Stimulated activated CD4-positive, alpha-beta T cell treated with anti-CD3 and anti-CD28 coated beads, Interleukin-1b, Interleukin-23, amount 100 ng/mL, for 1 hour (primary cell): ENCODE measurements at places on chromosomes 12 and 14.

GRCh38 chr14:27384124-27384523 is 786.3 kb upstream of the NOVA1 start:
- DNase-seq, result no peak

DNA sequence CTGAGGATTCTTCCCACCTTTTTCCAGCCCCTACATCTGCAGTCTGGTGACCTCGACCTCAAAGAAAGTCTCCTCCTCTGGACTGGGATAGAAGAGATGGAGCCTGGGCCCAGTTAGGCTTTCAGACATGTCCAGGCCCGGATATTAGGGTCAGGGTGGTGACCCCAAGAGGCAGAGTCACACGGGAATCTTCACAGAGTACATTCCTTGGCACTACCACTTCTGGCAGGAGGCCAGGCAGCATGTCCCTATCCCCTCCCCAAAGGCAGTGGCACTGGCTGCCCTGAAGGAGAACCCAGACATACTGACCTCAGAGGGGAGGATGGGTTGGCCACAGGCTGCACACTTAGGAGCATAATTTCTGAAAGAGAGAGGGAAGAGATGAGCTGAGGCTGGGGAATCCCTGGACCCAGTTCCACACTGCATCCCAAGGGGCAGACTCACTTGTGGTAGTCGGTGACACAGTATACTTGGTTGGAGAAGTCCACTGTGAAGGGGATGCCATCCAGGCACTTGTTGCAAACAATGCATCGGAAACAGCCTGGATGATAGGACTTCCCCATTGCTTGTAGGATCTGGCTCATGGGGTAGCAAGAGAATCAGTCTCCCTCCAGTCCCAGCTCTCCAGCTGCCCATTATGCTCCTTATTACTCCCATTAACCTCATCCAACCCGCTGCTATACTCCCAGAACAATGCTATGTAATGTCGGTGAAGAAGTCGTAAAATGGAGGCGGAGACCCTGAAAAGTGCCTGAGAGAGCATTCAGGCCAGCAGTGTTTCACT is 7.6 kb downstream of the AJUBA start:
- DNase-seq, result no peak

DNA sequence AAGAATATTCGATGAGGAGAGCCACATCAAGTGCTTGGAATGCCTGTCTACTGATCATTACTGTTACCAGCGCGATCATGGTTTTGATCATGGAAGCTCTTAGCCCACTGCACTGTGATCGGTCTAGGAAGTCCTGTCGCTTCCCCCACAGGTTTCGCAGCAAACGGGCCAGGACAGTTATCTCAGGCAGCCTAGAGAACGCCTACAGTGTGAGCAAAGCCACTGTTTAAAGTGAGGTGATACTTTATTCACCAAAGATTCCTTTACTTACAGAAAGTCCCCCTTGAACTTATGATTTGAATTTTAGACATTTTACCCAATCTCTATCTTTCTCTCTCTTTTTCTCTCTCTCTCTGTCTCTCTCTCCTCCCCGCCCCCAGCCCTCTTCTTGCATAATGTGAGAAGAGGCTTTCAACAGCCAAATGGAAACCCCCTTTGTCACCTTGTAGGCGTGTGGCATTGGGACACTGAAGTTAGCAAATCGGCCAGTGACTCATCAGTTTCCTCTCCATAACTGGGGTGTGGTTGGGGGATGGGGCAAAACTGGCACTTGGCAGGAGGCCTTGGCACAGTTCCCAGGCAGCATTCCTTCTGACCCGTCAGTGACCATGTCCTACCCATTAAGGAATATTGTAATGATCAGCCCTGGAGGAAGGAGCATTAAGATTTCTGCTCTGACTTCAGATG is 214.8 kb downstream of the CHST11 start:
- peak; percentile 44 for DNase-seq

GRCh38 chr12:67722296-67722695 is 73.8 kb downstream of the DYRK2 start:
- no peak for DNase-seq

GRCh38 chr12:26658991-26659390 is 174.0 kb downstream of the ITPR2 start:
- DNase-seq, result no peak

DNA sequence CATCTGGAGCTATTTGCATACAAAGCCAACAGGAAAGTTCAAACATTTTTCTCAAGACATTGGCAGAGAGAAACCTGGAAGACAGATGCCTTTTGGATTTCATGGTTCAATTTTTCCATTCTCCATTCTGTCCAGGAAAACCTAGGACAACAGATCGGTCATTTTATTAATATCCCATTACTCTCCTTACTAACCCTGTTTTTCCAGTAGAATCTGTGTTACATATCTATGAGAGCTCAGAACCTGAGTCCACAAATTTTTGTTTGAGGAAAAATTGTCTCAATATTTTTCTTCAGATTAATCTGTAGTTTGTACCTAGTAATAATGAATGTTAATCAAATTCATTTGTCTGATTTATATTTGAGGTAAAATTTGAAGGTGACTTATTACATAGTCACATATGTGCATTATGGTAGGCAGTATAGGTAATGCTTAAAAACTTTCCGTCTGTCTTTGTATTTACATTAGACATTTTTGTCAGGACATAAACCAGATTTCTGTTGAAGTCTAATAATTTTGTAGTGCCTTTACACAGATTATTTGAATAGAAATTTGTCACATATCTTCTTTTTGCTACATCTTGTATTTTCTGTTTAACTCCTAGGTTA is 75.3 kb downstream of the CCDC91 start:
- DNase-seq, result no peak

DNA sequence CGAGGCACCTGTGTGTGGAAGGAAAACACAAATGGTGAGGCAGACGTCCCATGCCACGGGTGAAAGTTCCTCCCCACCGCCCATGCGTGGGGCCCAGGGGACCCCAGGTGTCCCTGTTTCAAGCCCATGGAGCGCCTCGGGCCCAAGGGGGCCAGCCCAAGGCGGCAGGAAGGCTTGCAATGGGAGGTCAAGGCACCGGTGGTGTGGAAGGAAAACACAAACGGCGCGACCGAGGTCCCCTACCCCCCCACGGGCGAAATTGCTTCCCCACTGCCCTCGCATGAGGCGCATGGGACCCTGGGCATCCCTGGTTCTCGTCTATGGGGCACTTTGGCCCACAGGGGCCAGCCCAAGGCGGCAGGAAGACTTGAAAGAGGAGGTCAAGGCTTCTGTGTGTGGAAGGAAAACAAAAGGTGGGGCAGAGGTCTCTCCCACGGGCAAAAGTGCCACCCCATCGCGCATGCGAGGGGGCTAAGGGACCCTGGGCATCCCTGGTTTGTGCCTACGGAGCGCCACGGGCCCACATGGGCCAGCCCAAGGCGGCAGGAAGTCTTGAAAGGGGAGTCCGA is 379.4 kb downstream of the ALG10 start:
- no peak for DNase-seq

DNA sequence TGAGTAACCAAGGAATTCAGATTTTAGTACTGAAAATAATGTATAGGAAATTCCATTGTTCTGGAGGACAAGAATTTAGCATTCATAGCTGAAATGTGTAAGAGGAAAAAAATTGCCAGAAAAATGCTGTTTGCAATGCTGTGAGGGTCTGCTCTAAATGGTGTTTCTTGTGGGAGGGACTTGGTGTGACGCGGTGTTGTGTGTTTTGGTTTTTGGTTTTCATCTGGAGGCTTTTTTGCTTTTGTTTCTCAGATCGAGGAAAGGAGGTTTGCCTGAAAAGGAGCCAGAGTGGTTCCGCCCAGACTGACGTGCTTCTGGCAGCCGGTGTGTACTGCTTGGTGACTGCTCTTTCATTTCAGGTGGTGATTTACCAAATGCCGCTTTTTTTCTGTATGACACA is 211.8 kb upstream of the HMGA2 start:
- no peak for DNase-seq

DNA sequence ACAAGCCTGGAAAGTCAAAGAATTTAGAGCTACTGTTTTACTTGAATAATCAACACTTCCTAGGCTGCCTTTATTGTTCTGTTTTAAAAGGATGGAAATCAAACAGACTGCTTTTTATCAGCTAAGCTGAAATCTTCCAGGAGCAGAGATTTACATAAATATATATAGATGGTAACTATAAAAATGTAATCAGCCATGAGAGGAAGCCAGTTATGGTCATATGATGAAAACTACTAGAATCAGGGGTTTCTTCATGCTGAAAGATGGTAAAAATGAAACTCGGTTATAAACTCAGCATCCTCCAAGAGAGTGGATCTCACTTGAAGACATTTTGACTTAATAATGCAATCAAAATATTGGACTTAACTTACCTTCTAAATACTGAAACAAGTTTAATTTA is 413.0 kb downstream of the GXYLT1 start:
- no peak for DNase-seq

- no peak for DNase-seq
Observed at GRCh38 chr14:80988735-80989429, 33.5 kb downstream of the TSHR start.

- DNase-seq, result no peak
Observed at GRCh38 chr14:55107766-55108554, 21.1 kb upstream of the LGALS3 start.

DNA sequence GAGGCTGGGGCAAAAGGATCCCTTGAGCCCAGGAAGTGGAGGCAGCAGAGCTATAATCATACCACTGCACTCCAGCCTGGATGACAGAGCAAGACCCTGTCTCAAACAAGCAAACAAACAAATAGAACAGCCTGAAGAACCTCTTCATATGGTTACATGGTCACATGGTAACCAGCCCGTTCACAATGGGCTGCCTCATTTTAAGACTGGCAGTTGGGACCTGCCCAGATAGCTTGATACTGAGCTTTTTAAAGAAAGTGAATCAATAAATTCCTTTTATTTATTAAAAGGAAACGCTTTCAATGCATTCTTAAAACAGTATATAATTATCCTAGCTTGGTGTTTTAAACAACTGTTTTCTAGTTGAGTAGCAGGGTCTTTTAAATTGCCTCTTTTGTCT is 10.5 kb downstream of the MLXIP start:
- DNase-seq, result no peak

DNA sequence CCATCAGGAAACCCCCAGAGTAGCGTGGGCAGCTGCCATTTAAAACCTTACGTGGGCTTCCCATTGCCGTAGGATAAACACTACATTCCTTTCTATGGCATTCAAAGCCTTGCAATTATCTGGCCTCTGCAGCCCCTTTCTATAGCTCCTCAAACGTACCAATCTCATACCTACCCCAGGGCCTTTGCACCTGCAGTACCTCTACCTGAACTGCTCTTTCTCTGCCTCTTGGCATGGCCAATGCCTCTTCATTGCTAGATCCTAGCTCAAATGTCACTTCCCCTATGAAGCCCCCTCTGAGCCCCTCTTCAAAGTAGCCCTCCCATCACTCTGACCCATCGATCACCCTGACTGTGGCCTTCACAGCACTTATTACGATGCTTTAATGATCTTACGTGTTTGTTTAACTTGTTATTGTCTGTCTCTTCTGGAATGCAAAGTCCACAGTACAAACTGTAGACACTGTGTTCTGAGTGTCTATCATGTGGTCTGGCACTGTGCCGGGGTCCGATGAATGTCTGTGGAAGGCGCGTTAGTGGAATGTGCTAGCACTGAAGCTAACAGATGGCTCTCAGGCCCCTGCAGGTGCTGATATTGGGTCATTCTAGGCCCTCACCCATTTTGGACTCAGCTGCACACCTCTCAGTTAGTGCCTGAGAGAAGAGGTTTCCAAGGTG is 157.3 kb upstream of the NOS1 start:
- DNase-seq, result no peak

GRCh38 chr14:96038920-96039632 is at the start of gene C14orf132:
C14orf132 (plus strand) TSS chr14:96039362; CDS start chr14:96039501, 139 bp downstream.
- DNase-seq, result peak; percentile 41

DNA sequence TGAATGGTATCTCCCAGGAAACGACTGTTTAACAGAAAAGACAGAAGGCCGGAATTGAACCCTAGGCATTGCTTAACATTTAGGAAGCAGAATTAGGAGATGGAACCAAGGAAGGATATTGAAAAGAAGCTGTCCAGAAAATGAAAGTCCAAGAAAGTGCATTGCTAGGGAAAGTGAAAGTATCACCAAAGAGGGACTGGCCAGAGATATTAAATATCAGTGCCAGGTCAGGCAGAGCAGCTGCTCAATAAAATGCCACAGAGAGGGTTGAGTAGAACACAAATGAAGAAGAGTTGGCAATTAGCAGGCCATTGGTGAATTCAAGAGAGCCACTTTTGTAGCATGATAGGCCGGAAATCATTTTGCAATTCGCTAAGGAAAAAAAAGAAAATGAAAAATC is 101.6 kb downstream of the CFAP54 start:
- DNase-seq, result no peak

DNA sequence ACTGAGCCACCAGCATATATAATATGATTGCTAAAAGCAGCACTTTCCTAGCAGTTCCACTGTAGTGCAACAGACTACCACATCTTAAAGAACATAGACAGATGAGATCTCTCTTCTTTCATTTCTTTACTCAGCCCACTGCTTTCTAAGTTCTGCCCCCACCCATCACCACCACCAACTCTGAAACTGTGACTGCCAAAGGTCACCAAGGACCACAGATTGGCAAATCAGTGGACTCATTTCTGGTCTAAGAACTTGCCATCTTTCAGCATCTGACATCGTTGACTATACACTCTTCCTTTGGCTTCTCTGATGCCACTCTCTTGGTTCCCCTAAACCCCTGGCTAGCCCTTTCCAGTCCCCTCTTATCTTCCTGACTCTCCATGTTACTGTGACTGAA is 38.4 kb downstream of the IFNG start:
- DNase-seq, result no peak

DNA sequence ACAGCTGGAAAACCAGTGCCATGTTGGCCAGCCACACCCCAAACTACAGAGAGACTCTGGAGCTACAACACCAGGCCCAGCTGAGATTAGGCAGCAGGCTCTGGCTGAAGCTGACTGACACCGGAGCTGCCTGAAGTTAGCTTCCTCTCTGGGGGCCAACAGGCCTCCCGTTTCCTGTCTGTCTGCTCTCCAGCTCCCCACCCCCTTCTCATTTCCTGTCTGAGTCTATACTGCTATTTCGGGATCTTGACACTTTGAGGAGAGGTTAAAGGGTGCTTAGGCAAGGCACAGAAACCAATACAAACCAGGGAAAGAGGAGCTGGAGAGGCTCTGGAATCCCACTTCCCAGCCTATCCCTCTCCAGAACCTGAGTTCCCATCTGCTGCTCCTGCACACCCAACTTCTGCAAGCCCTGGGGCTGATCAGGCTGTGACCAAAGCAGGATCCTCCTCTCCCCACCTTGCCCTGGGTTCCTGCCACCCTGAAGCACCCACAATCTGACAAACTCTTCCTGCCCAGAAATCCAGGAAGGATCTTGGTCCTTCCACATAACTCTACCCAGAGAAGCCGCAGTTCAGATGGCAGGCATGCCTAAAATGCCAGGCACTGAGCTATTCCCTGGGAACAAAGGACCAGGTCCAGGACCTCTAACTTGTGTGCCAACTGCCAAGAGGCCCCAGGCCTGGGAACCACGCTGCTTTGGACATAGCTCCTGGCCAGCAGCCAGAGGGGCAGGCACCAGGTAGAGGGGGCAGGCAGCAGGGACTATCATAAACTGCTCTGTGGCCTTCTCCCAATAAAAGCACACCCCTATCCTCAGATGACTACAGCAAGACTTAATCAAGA is 39.9 kb downstream of the PRPF40B start:
- DNase-seq, result peak; percentile 51

GRCh38 chr12:99901181-99901580 is 83.6 kb downstream of the ANKS1B start:
- no peak for DNase-seq
